PC-3 (cell line): ENCODE measurements at places on chromosomes 7 and 10. TPM values are rescaled to one million over a fixed set of nuclear protein-coding genes. Genes with fewer than 3 reads are reported as not detected.

MAGI2 gene
- total RNA-seq, result 0.06 TPM in 1 of 2 replicates, not detected in the other

IFIT1 gene
- 14.1 and 19.6 TPM in 2 replicates for total RNA-seq

GCK gene
- not detected in 2 replicates for total RNA-seq

- no peak for DNase-seq
These were observed 30.2 kb downstream of the ASNS start for GRCh38 chr7:97842006-97842405.

- DNase-seq, result no peak
These were observed 40.6 kb upstream of the SEPTIN7 start for GRCh38 chr7:35760143-35760745.
